ENCODE measurements at places on chromosomes 4 and X. TPM values are rescaled to one million over a fixed set of nuclear protein-coding genes. Genes with fewer than 3 reads are reported as not detected.

DNA sequence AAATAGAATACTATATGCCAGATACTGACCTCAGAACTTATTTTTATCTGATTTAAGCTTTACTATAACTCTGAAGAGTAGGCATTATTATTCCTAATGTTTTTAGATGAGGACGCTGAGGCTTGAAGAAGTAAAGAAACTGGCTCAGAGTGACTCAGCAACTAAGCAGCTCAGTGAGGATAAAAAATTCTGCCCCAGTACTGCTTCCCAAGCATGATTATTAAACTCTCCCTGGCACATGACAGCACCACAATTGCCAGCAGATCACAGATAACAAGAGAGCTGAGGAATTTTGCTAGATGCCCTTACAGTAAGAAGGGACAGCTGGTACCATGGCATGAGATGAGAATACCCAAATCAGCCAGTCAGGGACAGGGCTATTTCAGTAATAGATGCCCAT, 219.4 kb downstream of the NKX6-1 start:
- no peak for DNase-seq

Gene MND1
- 22.7 TPM for polyA plus RNA-seq

Gene DUSP21
- not detected for polyA plus RNA-seq

DNA sequence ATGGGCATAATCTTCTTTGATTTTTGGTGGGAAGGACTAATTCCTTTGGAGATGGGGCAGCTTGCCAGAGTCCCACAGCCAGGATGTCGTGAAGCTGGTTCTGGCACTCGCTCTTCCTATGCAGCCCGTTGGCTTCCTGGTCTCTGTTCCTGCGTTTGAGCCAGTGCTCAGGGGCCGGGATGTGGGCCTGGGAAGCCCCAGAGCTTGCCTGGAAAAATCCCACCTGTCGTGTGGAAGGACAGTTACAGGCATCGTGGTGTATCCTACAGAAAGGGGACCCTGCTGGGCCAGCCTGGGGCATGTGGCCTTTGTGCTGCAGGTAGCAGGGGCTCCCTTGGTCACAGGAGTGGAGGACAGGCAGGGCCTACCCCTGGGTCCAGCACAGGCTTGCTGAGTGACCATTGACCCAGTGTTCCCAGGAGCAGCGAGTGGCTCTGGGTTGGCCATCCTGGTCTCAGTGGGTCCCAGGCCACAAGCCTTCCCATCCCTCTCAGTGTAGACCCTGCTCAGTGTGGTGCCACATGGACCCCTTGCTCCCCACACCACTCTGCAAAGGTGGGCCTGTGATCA, 50.2 kb downstream of the ADRA2C start:
- no peak for DNase-seq

DNA sequence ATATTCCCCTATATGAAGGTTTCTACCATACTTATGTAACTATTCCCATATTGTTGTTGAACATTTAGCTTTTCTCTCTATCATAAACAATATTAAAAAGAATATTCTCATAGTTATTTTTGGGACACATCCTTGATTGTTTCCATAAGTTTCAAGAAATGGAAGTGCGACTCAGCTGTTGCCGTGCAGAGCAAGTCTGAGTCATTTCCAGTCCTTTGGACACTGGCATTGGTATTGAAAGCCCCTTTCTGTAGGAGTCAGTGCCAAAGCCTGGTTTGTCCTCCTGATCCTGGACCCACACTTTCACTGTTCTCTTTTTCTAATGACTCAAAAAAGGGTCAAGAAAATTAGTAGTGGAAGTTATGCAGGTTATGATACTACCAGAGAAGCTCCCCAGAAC, 108.3 kb upstream of the DIAPH2 start:
- no peak for DNase-seq

GRCh38 chr4:94530073-94530472, 78.3 kb downstream of the PDLIM5 start:
- no peak for DNase-seq

DNA sequence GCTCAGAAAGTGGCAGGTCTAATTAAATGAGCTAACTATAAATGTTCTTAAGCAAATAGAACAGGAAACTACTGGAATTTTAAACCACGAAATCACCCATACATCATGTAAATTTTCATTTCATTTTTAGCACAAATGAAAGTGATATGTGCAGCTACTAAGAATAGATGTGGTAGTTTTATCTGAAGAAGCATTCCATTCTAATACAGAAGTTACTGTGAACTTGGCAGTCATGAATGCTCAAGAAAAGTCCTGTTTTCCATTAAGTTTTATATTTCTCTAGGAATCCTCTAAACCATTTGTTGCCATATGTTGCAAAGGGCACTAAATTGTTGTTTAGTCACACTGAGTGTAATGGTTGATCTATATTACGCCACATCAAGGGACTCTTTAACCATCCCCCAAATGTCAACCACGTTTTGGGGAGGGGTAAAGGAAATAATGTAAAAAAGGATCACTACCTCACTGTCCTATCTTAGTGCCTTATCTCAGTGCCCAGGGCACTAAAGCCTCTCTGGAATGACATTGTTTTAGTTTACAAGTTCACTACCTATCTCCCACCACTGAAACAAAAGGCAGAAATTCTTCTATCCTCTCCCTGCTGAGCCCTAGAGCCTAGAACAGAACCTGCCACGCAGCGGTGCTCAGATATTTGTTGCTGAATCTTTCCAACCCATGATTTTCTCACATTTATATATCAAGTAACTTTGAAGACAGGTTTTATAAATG, 118.0 kb downstream of the SHISA3 start:
- no peak for DNase-seq

- no peak for DNase-seq
These were observed 577.5 kb downstream of the IQCM start for GRCh38 chr4:149238097-149238496.

- DNase-seq: no peak
These were observed 595.0 kb downstream of the GLUD2 start for GRCh38 chrX:121642415-121642814.

DNA sequence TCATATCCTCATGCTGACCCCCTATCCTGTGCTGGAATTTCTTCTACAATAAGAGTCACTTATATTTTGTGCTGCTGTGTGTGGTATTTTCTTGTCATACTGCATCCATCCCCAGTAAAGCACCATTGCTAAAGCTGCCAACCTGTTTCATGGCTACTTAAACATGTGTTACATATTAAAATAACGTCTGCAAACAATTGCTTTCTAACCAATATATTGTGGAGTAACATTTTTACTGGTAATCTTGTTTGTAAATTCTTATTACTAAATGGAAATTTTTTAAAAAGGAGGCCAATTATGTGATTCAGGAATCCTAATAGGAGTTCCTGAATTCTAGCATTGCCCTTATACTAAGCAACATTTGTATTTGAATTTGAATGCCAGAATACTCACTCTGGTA, 160.3 kb upstream of the VEGFC start:
- DNase-seq: no peak

DNA sequence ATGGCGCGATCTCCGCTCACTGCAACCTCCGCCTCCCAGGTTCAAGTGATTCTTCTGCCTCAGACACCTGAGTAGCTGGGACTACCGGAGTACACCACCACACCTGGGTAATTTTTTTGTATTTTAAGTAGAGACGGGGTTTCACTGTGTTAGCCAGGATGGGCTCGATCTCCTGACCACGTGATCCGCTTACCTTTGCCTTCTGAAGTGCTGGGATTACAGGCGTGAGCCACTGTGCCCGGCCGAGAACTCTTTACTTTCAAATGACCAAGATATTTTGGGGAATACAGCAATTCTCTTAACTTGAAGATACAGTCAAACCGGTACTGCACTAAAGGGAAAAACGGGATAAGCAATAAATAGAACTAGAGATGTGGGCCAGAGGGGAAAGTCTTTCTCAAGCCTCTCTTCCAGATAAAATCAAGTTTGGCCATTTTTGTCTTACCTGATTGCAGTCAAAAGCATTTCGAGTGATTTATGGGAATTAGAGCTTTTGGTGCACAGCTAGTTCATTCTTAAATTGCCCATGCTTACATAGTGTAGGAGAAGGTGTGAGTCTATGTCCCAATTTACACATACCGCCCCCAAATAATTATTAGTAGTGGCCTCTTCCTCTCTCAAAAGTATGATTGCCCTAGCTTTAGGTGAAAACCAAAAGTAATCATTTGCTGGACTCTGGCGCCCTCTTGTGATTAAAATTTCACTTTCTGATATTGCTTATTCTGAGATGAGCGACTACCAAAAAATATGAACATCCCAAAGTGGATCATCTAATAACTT, 53.2 kb upstream of the ABCG2 start:
- DNase-seq: no peak

Gene PRSS12
- 7.4 TPM for polyA plus RNA-seq

GRCh38 chr4:98653890-98654867, 4.2 kb downstream of the TSPAN5 start:
- DNase-seq: no peak

Gene MAGEA11
- polyA plus RNA-seq: 0.05 TPM

GRCh38 chr4:148982200-148982599, 540.0 kb upstream of the NR3C2 start:
- no peak for DNase-seq

Gene RHOXF1
- 0.86 TPM for polyA plus RNA-seq

Gene JCHAIN
- polyA plus RNA-seq: 1.2 TPM

Gene KLHL13
- 123 TPM for polyA plus RNA-seq

GRCh38 chr4:120922381-120923206, at the start of gene PRDM5:
PRDM5 (minus strand) TSS chr4:120922726; CDS start chr4:120922608, 118 bp downstream.
- DNase-seq: no peak

DNA sequence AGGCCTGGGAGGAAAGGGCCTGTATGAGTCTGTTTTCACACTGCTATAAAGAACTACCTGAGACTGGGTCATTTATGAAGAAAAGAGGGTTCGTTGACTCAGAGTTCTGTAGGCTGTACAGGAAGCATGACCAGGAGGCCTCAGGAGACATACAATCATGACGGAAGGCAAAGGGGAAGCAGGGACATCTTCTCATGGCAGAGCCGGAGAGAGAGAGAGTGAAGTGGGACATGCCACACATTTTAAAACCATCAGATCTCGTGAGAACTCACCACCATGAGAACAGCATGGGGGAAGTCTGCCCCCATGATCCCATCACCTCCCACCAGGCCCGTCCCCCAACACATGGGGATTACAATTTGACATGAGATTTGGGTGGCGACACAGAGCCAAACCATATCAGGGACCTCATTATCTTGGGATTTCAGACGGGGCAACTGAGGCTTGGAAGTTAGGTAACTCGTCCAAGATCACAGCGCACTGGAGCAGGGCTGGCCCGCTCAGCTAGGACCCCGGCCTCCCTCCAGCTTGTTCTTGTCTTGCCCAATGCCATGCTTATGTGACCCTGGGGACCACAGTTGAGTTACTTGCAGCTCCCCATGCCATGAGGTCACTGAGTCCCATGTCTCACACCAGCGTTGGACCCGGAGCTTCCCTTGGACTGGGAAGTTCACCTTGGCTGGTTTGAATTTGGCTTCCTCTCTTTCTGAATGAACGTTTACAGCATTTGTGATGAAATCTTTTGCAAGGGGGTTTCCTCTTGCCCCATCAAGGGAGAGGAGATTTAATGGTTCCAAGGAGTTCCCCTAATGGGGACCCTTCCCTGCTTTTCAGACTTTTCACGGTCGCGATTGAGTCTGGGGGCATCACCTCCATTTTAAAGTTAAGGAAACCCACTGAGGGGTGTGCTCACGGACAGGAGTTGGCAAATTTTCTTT, 18.1 kb downstream of the HTRA3 start:
- no peak for DNase-seq

- DNase-seq: no peak
These were observed 65.6 kb upstream of the DUSP21 start for GRCh38 chrX:44778254-44778653.

Gene GPRASP3
- polyA plus RNA-seq: 20.6 TPM

Gene PRR32
- polyA plus RNA-seq: not detected

GRCh38 chr4:141786946-141787345, 150.6 kb downstream of the IL15 start:
- DNase-seq: no peak

DNA sequence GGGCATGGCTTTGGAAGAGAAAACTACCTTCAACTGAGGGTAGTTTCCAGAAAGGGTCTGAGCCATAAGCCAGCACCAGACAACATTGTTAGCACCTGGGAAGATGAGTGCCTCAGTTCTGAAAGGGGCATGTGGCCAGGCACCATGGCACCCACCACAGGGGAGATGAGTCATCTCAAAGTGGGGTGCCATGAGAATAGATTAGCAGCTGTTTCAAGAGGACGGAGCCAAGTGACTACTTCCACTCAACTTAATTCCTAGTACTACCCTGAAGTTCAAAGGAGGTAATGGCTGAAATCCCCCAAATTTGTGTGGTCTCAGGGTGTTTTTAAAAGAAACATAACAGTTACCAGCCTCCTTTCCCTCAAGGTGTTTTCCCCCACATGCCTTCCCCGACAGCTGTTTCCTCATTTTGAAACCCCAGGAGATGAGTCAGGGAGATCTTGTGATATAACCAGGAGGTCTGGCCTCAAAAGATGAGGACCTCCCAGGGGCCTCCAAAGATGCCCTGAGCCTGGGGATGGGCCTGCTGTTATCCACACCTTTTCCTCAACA, 27.8 kb upstream of the FTHL17 start:
- no peak for DNase-seq

DNA sequence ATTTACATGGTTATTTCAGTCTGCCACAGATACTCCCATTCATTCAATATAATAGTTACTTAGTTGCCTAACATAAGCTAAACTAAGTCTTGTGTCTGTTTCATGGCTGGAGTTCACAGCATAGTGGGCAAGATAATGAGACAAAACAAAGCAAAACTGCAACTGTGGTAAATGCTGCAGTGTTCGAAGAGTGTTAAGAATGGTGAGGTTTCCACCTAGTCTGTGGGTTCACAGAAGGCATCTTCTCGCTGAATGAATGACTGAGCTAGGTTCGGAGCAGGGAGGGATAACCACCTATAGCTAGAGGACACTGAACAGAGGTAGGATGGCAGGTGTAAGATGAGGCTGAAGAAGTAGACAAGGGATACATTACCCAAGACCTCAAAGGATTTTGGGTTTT, 171.0 kb downstream of the FBXW7 start:
- no peak for DNase-seq

GRCh38 chr4:69830560-69831269, 29.2 kb downstream of the SULT1E1 start:
- no peak for DNase-seq

Gene OPRPN
- polyA plus RNA-seq: not detected

GRCh38 chrX:28966331-28966730, 379.1 kb downstream of the IL1RAPL1 start:
- DNase-seq: no peak

- no peak for DNase-seq
These were observed 536.3 kb downstream of the IQCM start for GRCh38 chr4:149279331-149279730.

- DNase-seq: no peak
These were observed 252.0 kb downstream of the FRMPD4 start for GRCh38 chrX:12390301-12390700.

Gene SOWAHB
- 4.3 TPM for polyA plus RNA-seq

GRCh38 chrX:136768469-136769084, 12.2 kb downstream of the ARHGEF6 start:
- no peak for DNase-seq
